T-helper 9 cell (primary cell): ENCODE measurements at places on chromosomes 2 and 18.

DNA sequence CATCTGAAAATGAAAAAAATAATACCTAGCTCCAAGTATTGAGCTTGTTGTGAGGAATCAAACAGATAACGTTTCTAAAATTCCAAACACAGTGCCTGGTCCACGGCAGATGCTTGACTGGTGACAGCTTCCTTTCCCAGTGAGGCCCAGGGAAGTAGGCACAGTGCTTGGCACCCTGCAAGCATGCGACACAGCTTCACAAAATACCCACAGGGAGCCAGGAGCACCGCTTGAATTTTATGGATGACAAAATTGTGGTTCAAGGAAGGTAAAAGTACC is 205.1 kb upstream of the TNP1 start:
- no peak for DNase-seq

DNA sequence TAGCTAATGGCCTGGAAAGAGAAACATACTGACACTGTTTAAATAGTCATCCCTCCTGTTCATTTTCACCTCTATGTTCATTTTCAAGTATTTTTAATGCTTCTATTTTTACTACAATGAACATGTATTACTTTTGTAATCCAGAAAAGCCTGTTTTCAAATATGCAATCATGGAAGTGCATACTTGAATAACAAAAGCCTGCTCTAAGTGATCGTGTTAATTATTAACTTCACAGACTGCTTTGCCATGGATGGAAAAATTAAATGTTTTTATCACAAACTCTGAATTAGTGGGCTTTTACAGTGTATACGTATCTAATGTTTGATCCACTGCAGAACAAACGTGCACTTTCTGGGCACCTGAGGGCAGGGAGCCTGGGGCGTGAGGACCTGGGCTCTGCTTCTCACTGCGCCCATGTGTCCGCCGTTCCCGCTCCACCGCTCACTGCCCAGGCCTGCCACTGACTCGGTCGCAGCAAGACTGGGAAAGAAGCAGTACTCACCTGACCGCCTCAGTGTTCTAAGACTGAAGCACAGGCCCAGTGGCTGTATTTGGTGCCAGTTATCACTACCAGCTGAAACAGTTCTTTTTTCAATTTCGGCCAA is 80.6 kb downstream of the UXS1 start:
- no peak for DNase-seq

GRCh38 chr2:43325107-43325811 is 98.9 kb upstream of the ZFP36L2 start:
- no peak for DNase-seq

- DNase-seq: no peak
Measured at GRCh38 chr2:131156452-131157149, 51.5 kb downstream of the PLEKHB2 start.

GRCh38 chr2:92326-92725 is 46.0 kb upstream of the FAM110C start:
- DNase-seq: no peak

DNA sequence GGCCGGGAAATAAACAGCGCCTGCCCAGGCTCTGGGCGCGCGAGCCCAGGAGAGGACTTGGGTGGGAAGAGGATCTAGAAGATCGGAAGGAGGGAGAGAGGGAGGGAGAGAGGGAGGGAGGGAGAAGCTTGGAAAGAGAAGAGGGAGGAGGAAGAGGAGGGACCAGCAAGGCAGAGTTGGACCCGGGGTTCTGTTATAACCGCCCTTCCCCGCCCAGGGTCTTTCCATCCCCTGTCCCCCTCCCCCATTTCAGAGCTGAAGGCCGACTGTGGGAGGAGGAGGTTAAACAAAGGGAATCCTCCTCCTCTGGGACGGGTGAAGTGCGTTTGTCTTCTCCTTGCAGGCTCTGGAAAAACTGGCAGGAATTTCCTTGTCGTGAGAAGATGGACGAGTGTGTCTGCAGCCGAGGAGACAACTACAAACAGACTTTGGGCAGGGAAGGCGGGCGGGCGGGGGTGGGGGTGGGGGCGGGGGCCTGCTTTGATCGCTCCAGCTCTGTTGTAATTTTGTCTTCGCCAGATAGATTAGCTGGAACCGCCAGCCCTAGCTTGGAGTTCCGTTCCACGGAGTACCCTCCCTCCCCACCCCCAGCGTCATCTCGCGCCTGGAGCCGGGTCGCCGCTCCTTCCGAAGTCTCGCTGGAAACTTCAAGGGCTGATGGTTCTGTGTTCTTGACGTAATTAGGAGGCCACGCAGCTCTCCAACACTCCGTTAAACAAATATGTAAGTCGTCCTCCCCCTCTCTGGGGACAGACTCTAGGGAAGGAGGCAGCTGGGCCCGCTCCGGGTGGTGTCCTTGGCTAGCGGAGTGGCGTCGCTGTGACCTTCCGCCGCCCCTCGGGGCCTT is 6.4 kb upstream of the SP9 start:
- DNase-seq: no peak

GRCh38 chr2:2175381-2176090 is 155.5 kb downstream of the MYT1L start:
- DNase-seq: no peak

DNA sequence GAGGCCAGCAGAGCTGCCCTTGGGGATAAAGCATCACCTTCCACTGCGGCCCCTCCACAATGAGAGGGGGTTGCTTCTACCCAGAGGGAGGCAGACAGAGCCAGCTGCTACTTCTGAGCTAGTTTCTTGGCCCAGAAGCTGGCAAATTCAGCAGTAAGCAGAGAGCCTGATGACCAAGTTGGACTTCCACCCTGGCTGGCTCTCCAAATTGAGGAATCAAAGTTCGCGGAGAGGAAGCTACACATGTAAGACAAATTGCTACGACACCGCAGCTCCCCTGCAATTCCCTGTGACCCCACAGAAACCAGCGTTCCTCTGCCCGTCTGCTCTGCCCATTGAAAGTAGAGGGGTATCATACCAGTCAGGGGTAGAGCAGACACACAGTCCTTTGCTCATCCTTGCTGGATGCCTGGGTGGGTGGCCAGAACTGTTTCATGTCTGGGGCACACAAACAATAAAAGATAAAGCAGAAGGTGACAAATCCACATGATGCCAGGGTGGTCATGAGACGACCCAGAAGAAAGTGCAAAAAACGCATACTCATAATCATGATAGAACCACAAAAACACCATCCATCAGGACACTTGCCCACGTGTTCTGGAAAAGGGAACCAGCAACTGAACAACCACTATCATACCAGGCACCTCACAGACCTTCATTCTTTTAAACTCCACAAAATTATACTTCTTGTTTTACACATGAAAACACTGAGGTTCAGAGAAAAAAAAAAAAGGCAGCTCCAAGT is 5.4 kb downstream of the TFCP2L1 start:
- DNase-seq: no peak

DNA sequence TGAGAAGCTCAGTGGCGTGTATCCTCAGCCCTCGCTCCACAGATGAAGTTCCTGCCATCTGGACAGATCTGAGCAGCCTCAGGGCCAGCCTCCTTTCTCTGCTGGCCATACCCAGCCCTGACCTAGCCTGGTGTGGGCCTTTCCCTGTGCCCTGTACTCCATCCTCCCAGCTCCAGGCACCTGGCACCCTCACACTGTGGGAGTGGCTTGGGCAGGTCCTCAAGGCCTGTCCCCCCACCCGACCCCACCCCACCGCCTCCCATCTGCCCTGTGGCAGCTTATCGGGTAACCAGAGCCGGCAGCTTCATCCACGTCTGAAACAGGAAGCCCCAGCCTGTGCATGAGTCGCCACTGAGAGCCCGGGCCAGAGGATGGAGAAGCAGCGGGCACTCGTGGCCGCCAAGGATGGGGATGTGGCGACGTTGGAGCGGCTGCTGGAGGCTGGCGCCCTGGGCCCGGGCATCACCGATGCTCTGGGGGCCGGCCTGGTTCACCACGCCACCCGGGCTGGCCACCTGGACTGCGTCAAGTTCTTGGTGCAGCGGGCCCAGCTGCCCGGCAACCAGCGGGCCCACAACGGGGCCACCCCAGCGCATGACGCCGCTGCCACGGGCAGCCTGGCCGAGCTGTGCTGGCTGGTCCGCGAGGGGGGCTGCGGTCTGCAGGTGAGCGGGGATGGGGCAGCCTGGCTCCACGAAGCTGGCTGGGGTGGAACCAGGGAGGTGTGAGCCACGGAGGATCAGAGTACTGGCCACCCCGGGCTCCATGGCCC is at the start of gene ESPNL:
ESPNL (plus strand) TSS at position 292 of the 772 bp plus-strand sequence; CDS start at position 372, 80 bp downstream.
- DNase-seq: no peak

- DNase-seq: no peak
Measured at GRCh38 chr2:12424809-12425208, 291.9 kb upstream of the TRIB2 start.

DNA sequence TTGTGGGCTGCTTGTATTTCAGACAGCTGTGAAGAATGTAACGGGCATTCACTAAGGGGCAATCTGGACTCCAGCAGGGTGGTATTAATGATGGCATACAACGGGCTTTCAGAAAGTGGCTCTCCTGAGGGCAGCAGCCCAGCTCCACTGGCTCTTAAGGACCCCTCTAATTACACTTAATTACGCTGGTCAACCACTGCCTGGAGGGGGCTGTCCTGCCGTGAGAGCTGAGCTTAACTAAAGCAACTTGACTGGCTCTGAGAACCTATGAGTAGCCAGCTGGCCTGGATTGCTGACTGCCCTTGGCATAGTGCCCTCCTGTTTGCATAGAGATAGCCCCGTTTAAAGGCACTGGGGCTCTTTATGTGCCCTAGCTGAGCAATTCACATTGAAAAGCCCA is 3.8 kb downstream of the LIPG start:
- DNase-seq: no peak

- DNase-seq: no peak
Measured at GRCh38 chr2:156319811-156320485, 12.6 kb downstream of the NR4A2 start.

GRCh38 chr2:140177086-140177485 is 1396.9 kb upstream of the NXPH2 start:
- DNase-seq: no peak
